Right lobe of liver (tissue), 6 donors: ENCODE measurements at places on chromosomes 7 and 10.

- DNase-seq = no peak
These were observed 95.8 kb downstream of the WNT2 start for GRCh38 chr7:117227091-117227490.

DNA sequence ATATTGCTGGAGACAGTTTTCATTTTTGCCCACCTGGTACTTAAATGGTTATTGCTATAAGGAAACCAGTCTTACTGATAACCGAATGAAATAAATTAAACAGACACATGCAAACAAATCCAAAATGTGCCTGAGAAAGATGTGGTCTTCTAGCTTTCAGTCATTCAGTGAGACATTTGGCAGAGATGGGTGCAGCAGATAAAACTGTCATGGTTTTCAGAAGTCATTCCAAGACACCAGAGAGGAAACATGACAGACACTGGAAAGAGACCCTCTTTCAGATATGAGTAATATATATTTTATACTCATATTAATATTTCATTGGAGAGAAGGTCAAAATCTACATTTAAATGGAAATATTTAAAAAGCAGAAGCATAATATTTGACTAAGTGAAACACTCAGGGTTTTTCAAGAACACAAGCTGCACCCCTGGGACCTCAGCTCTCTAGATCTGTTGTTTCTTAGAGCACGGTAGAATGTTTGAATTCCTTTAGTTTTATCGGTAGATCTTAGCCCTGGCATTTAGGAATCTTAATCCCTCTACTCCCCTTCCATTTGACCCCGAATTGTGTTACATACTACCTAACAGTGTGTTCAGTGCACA is 246.1 kb downstream of the AUTS2 start:
- no peak for DNase-seq

DNA sequence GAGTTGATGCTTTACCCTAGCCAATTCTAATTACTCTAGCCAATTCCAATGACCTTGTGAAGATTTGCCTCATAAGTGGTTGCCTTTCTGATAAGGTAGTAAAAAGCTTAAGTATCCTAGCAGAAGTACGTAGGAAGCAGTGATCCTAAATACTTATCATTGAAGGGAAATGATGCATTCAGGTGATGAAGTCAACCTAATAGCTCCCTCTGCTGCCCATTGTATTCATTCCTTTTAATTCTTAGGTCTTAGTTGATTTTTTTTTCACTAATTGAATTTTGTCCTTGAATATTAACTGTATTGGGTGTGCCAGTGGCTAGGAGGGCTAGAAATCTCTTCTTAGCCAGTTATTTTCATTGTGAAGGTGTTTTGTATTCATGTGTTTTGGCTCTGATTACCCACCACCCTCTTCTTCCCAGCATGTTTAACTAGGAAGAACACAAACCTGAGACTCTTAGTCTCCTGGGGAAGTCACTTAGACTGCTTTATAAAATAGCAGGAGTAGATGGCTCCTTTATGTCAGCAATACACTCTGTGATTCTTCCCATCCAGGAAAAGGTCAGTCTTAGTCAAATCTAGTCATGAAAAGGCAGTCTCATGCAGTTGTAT is 46.3 kb downstream of the PLEKHA8 start:
- no peak for DNase-seq

- DNase-seq = no peak
These were observed 245.0 kb downstream of the FOXP2 start for GRCh38 chr7:114659409-114660125.

DNA sequence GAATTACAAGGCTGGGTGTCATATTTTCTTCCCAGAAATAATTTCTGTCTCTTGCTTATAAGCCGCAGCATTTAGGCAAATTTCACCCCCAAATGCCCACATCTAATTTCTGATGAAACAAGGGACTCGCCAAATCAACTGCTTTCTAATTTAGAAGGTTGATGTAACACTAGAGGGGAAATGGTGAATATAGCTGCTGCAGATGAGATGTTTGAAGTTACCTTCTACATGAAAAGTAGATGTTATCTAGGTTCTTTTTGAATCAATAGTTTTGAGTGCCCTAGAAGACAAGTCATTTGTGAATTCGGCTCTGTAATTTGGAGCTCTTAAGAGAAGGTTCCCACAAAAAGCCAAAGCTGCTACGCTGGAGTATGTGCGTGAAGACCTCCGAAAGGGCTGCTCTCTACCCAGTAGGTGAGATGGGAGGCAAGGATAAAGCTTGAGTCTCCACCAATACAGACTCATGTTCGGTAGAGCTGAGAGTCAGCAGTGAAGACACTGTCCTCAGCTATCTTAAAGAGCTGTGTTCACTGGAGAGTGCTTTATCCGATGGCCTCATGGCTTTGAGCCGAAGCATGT is 99.5 kb downstream of the FANK1 start:
- no peak for DNase-seq

- no peak for DNase-seq
These were observed 27.7 kb upstream of the CAMK1D start for GRCh38 chr10:12321641-12322040.

DNA sequence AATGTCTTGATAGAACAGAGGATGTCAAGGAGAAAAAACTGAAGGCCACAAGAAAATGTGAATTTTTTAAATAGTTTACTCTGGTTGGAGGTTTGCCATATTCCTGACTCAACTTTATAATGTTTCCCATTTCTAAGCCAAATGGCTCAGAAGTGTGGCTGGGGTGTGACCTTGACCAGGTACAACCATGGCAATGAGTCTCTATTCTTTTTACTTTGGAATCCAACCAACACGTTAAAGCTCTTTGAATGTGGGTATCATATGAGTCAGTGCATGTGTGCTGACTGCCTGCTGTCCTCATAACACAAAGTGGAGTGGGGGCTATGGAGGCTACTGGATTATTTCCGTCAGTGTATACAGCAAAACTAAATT is 33.5 kb upstream of the DLD start:
- no peak for DNase-seq

DNA sequence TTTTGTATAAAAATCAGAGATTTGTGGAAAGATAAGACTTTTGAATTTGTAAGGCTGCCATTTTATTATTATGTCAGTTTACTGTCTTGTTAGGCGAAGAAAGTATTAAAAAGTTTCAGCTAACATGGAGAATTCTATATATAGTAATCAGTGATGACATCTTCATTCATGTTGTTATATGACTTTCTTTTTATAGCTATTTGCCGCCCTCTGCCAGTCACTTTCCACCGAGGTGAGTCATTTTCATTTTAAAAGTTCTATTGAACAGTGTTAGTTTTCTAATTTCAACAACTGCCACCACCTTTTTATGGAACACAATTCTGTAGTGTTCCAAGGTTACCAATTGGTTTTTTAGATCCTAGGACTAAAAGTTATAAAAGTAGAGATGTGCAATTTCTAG is 11.8 kb downstream of the CUTC start:
- DNase-seq = no peak

DNA sequence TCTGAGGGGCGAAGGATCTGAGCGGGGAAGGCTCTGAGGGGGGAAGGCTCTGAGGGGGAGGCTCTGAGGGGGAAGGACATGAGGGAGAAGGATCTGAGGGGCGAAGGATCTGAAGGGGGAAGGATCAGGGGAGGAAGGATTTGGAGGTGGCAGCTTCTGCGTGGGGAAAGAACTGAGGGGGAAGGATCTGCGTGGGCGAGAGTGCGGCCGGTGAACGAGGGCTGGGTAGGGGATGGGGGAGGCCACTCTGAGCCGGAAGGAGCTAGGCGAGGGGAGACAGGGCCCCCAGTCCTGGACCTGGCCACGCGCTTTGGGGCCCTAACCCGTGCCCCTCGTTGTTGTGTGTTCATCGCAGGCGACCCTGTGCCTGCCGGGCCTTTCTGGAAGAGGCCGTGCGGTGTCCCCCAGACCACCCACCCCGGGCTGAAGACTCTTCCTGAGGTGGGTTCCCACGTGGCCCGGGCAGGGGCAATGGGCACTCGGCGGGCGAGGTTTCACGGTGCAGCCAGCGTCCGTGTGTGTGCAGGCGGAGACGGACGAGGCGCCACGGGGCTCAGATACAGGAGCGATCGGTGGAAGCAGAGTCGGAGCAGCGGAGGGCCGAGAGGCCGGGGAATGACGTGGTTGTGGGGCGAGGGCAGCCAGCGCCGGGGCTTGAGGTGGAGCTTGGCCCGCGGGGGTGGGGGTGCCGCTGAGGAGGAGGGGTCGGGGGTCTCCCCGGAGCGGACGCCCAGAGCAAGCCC is 2.0 kb downstream of the CALY start:
- DNase-seq = no peak

GRCh38 chr7:24883622-24884013 is 96.4 kb downstream of the OSBPL3 start:
- DNase-seq = no peak

DNA sequence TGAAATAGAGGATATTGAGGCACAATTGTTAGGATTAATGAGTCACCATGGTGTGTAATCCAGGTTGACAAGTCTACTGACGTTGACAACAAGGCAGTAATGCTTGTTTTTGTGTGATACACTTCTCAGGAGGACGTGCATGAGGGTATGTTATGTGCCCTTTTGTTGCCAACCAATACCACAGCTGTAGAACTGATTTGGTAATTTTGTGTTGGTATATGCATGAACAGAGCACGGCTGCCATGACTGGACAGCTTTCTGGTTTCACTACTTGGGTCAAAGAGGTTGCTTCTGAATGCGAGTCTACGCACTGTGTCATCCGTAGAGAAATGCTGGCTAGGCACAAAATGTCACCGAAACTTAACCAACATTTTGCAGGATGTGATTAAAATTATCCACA is 32.9 kb downstream of the PHTF2 start:
- no peak for DNase-seq

- no peak for DNase-seq
These were observed 90.2 kb upstream of the KLF6 start for GRCh38 chr10:3874990-3875841.

- no peak for DNase-seq
These were observed 8.0 kb downstream of the IKZF1 start for GRCh38 chr7:50312250-50313162.

DNA sequence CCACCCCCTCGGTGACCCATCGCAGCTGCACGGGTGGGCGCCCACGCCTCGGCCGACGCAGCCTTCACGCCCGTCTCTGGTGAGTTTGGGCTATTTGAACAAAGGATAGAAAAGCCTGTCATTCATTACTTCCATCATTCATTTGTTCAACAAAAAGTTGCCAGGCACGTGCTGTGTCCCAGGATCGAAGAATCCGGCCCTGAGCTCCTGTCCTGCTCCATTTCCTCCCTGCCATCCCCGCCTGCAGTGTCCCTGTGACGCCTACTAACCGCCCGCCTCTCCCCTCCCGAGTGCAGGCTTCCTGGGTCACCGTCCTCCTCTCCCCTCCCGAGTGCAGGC is 340.1 kb downstream of the WDR37 start:
- DNase-seq = no peak

- no peak for DNase-seq
These were observed 54.1 kb downstream of the MTERF1 start for GRCh38 chr7:91826377-91826776.

GRCh38 chr10:61852261-61852660 is 49.2 kb upstream of the ARID5B start:
- no peak for DNase-seq

DNA sequence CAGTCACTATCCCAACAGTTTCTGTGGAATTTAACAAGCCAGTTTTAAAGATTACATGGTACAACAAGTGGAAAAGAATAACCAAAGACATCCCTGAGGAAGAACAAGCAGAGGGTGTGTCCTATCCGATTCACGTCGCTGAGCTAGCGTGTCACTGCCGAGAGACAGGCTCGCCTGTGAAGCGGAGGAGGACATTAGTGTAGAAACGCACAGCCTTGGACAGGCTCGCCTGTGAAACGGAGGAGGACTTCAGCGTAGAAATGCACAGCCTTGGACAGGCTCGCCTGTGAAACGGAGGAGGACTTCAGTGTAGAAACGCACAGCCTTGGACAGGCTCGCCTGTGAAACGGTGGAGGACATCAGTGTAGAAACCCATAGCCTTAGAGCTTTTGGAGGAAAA is 52.7 kb upstream of the INPP5A start:
- DNase-seq = no peak

GRCh38 chr10:87054373-87055295 is 34.5 kb downstream of the FAM25A start:
- no peak for DNase-seq

- no peak for DNase-seq
These were observed 402.4 kb downstream of the HGF start for GRCh38 chr7:81367326-81367931.

- DNase-seq = no peak
These were observed 57.8 kb downstream of the EVX1 start for GRCh38 chr7:27300421-27300820.

DNA sequence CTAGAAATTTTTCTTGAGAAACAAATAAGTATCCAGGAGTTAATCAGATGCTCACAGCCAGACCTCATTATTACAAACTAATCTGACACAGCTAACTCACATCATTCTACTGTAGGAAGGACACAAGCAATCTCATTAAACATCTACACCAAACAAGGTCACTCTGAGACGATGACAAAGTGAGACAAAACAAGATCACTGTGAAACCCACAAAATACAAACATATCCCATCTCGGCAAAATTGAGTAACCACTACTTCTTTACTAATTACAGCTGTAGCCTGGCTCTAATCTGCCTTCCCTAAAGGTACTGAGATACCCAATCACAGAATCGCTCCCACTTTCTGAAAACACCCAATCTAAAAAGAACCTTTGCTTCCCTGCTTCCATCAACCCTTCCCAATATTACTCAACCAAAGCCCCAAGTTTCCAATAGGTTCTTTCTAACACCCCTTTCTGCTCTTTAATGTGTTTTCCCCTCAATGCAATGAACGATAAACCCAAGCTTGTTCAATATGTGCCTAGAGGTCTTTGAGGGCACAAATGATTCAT is 26.9 kb downstream of the CCDC6 start:
- no peak for DNase-seq

GRCh38 chr10:2891770-2892124 is 175.6 kb upstream of the PFKP start:
- no peak for DNase-seq

DNA sequence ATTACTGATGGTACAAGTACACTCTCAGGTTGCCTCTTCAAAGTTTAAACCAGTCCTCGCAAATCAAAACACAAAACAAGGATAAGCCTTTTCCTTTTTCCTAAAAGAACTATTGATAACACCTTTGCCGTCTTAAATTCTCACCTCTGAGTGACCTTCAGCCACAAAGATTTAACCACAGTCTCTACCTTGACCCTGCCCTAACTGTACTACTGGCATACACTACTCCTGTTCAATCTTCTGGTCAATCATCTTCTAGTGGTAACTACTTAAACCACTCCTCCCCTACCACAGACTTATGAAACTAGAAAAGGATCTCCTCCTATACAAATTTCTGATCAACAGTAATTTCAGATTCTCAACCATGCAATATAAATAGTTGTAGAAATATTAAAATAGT is 15.1 kb downstream of the UPF2 start:
- DNase-seq = no peak
